Stimulated activated CD8-positive, alpha-beta memory T cell treated with anti-CD3 and anti-CD28 coated beads, Interleukin-12 subunit alpha, Interleukin-12 subunit beta, amount 100 ng/mL, for 4 hours (primary cell): ENCODE measurements at places on chromosomes 7 and 10.

DNA sequence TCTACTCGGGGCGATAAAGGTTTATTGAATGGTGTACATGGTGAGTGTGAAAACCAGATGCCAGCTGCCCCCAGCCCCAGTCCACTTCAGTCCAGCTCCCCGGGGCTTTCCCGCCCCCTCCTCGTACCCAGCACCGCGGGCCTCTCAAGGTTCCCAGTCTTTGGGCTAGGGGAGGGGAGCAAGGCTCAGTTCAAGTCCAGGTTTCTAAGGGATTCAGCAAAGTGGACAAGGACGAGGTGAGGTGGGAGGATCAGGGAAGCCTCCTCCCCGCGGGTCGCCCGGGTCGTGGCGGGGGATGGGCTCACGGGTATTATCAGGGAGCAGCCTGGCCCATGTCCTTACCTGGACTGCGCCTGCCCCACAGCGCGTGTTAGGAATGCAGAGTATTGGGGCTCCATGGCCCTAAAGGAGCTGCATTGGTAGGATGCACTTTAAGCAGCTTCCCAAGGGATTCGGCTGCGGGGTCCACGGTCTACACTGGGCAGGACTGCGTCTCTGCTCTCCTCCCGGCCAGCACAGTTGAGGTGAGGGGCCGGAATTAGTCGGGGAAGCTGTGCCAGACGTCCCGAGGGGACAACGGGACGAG lies 541 bp upstream of the PFKFB3 start:
- DNase-seq, result no peak

DNA sequence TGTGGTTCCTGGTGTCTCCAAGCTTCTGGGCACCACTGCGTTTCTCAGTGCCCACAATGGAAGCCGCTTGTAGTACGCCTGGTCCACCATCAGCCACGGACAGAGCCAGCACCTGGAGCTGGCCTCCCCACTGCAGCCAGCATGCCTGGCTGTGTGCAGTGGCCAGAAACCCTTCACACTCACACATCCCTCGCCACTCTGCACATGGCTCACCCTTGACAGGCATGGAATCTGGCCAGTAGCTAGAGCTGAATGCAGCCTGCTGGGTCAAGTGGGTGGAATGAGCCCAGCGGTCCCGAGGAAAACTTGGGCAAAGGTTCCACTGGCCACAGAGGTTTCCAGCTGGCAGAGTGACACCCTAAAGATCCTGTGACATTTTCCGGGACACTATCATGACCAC lies 146.0 kb upstream of the ADO start:
- no peak for DNase-seq

GRCh38 chr10:14499601-14499904 lies 168.8 kb upstream of the FRMD4A start:
- no peak for DNase-seq

DNA sequence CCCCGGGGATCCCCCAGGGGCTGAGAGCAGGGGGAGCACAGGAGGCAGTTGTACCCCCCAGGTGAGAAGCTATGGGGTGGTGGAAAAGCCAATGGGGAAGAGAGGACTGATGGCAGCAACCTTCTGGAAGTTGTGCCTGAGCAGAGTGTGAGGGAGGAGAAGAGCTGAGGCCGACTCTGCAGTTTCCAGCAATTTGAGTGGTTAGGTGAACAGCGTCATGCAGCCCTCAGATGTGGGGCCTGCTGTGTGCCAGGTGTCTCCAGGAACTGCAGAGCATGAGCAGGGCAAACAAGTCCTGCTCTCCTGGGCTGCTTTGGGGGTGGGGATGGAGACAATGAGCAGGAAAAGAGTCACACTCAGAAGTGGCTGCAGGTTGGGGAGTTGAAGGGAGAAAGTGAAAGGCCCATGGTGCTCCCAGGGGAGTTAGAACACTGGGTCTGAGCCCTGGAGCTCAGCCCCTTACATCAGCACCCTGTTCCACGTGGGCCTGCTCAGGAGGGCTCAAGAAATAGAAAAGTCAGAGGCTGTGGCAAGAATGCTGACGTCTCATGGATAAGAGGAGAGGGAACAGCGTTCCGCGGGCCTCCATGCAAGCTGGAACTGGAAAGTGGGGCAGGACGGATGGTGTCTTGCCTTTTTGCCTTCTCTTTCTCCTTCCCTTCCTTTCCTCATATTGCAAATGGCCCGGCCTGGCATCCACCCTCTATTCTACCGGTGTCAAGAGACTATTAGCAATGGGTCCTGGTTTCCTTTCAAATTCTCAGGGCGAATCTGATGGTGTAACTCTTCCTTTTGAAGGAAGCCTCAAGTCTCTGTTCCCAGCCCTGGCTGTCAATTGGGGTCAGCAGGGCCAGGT lies 4.0 kb upstream of the AFAP1L2 start:
- no peak for DNase-seq

GRCh38 chr10:69435966-69436520 lies 15.2 kb upstream of the TSPAN15 start:
- no peak for DNase-seq

DNA sequence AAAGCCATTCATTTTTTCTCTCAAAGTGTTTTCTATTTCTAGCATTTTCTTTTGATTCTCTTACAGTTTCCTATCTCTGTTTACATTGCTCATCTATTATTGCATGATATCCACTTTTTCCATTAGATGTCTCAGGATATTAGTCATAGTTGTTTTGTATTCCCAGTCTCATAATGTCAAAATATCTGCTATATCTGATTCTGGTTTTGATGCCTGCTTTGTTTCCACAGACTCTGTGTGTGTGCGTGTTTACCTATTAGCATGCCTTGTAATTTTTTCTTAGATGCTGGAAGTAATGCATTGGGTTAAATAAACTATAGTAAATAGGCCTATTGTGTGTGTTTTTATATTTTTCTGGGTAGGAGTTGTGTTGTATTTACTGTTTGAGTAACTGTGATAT lies 1126.3 kb downstream of the SORCS1 start:
- no peak for DNase-seq

GRCh38 chr7:42745357-42746059 lies 166.4 kb downstream of the C7orf25 start:
- no peak for DNase-seq

DNA sequence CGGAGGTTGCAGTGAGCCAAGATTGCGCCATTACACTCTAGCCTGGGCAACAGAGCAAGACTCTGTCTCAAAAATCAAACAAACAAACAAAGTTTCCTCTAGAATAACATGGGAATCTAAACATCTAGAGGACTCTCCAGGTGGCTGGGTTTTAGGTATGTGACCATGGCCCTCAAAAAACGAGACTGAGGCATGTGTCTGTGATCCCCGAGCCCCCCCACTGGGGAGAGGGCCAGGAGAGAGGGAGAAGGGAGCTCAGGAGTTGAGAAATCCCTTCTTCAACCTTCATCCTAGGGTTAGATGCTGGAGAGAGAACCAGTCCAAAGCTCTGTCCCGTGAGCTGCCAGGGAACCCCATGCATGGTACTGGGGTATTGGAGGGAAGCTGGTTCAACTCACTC lies 188.0 kb upstream of the LYZL2 start:
- DNase-seq, result no peak

DNA sequence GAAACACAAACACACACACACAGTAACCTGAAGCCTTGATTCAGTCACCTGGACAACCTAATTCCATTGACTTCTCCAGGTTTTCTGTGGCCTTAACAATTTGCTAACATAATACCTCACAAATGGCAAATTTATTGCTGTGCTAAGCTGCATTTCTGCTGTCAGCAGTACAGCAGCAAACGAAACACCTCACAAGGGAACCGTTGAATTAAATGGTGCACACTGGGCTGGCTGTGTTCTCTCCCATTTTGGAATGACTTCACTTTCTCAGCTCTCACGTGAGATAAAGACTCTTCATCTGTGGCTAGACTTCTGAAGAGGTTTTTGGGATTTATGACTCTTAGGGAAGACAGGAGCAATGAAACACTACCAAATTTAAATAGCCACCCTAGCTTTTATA lies 152.5 kb downstream of the GPR158 start:
- DNase-seq, result no peak

DNA sequence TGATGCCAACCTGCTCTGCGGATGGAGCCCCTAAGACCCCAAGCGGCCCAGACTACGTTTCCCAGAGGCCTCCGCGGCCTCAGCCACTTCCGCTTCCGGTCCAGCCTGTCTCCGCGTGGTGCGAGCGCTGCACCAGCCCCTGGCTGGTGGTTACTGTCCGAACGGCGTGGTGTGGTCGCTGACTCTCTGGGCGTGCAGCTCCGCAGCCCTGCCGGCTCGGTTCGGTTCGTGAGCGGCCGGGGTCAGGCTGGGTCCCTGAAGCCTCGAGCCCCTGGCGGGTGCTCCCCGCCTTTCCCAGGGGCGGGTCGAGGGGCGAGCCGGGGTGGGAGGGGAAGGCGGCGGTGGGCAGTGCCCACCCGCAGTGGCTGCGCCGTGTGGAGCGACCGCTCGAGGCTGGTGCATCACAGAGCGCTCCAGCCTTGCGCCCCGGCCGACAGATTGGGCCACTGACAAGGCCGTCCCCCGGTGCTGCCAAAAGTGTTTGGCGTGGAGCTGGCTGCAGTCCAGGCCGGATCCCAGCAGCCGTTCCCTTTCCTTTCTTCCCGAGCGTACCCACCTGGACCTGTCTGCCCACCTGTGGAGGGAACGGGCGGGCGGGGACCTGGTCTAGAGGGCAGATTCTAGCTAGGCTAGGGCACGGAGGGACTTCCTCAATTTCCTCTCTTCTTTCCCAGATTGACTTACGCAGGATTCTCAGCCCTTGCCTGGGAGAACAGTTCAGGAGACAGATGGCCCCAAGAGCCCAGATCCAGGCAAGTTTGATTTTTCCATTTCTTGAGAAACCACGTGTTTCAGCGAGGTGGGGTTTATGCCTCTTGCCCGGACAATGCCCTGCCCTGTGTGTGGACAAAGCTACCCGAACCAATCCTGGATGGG lies at the start of gene ZNF485:
TSS of gene ZNF485 (plus strand) at position 116 of the 876 bp plus-strand sequence. CDS start at position 729, 613 bp downstream.
- DNase-seq, result peak; percentile 56

DNA sequence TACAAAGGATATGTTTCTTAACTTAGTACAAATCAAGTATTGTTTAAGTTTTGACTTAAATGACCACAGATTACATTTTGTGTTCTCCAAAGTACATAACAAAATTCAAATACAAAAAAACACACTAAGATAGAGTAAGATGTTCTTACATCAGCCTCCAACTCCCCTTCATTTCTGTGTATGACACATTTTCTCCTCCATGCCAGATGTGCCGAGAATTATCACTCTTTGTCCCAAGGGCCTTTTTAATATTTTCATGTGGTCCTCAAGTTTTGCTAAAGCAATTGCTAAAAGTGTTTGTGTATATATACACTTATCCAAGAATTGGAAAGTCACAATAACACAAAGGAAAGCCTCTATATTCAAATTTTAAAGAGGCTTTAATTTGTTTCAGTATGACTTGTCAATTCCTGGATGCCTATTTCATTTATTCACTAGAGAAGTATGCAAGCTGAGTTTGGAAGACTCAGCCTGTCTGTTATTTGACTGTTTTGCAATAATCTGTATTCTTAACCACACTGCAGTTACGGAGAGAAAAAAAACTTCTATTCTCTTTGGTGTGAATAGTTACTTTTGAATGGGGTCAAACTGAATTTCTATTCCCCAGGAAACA lies 586.4 kb upstream of the SEMA3D start:
- no peak for DNase-seq

- no peak for DNase-seq
These were observed 852 bp upstream of the PRKAR1B start for GRCh38 chr7:727806-728460.

DNA sequence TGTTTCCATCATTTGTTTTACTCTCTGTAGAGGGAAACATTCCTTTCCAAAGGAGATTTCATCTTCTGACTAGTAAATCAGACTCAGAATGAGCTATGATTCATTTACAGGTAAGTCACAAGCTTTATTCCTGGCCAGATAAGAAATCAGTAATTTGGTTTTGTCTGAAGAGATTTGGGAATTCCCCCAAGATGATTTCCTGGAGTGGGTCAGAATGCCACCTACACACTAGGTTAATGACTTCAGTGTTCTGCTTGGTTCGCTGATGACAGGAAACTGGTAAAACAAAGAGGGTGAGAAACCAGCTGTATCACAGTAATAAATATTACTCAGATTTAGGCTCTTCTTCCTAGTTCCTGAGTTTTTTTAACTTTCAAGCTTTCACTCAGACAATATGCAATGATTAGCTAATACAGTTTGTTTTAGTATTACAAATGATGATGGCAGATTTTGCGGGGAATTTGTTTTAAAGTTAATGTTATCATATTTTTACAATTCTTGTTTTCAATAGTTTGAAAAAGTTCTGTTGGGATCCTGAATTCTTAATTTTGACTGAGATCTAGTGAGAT lies 8.3 kb upstream of the ASZ1 start:
- DNase-seq, result no peak

- no peak for DNase-seq
These were observed 42.3 kb downstream of the PPP1R17 start for GRCh38 chr7:31729195-31729804.

DNA sequence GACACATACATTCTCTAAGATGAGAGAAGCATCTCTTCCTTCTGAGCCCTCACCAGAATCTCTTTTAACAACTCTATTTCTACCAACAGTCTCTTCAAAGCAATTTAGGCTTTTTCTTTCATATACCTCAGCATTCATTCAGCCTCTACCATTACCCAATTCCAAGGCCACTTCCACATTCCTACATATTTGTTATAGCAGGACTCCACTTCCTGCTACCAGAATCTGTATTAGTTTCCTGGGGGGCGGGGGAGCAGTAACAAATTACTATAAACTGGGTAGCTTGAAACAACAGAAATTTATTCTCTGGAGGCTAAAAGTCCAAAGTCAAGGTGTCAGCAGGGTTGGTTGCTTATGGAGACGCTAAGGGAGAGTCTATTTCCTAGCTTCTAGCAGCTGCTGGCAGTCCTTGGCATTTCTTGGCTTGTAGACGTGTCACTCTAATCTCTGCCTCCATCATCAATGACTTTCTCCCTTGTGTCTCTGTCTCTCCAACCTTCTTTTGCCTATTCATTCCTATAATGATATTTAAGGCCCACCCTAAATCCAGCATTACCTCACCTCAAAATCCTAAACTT lies 7.4 kb downstream of the PRPS1L1 start:
- DNase-seq, result no peak

DNA sequence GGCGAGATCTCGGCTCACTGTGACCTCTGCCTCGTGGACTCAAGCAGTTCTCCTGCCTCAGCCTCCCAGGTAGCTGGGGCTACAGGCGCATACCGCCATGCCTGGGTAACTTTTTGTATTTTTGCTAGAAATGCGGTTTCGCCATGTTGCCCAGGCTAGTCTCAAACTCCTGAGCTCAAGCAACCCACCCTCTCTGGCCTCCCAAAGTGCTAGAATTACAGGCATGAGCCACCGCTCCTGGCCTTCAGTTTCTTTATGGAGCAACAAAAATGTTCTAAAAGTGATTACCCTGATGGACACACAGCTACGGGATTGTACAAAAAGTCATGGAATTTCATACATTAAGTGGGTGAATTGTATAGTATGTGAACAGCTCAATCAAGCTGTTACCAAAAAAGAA lies 216.0 kb downstream of the CALN1 start:
- no peak for DNase-seq
